ENCODE measurements at places on chromosomes 11 and 22.
A peak's percentile ranks its signal among the peaks of the same experiment; 100 is the strongest.

GRCh38 chr22:46084943-46085827 lies 65.1 kb upstream of the PPARA start:
- peak; percentile 84 for DNase-seq

DNA sequence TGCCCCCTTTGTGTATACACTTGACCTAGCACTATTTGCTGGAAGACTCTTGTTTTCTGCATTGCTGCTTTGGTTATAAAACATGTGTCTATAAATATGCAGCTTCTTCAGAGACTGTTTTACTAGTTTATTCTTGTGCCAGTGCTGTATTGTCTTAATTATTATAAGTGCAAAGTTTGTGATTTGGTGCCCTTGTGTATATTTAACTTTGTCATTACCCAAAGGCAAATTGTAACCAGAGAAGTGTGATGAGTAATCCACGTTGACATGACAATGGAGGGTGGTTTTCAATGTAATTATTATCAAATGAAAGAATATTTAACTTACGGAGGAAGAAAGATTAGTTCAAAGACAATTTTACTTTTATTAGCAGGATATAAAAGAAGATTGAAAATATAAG lies 75.0 kb upstream of the PRODH start:
- DNase-seq, result no peak

DNA sequence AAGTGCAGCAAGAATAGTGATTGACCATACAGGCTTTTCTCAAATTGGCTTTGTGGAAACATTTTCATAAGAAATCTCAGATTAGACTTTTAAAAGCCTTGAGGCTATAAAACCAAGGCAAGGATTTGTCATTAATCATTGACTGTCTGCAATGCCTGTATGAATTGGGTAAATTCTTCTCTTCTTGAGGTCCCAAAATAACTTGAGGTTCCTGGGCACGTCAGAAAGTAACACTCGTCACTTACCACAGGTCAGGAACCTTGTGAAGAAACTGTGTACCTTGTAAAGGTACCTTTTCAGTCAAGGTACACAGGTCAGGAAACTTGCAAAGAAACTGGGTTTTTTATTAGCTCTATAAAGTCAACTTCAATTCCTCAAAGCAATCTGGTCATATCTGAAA lies 43.3 kb upstream of the SORL1 start:
- DNase-seq, result no peak

GRCh38 chr11:110463153-110463552 lies 33.4 kb downstream of the FDX1 start:
- peak; percentile 10 for DNase-seq

DNA sequence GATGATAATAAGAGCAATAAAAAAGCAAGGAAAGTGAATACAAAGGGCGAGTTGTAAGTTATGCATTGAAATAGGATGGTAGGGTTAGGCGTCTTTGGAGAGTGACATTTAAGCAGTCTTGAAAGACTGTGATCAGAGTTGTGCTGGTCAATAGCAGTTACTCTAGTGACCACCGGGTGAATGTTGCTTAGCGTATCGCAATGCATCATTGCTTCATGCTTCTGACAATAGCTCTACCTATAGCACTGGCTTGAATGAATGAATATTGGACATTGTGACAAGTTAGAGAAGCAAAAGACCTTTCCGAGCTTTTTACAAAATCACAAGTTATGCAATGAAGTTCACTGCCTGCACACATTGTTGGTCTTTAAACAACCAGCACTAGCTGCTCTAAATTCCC lies 7.7 kb upstream of the OR8B12 start:
- no peak for DNase-seq

- no peak for DNase-seq
Observed at GRCh38 chr11:74739546-74740270, 8.5 kb upstream of the CHRDL2 start.

DNA sequence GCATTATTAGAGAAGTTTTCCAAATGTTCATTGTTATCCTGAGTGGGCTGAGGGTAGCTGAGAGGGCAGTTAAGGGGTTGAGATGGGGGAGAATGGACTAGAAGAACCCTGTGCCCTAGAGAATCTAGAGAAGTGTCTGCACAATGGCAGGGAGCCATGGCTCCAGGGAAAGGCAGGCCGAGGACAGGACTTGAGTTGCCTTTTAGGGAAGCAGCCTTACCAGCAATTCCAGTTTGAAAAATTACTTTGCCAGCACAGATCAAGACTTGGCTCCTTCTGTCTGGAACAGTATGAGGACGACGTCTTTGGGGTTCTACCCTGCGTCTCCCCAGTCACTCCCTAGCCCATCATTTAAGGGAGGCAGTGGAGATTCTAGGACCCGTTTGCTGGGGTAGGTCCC lies 25.7 kb upstream of the MICAL3 start:
- DNase-seq, result no peak

- DNase-seq, result no peak
Observed at GRCh38 chr22:46795140-46795539, 32.7 kb downstream of the TBC1D22A start.

DNA sequence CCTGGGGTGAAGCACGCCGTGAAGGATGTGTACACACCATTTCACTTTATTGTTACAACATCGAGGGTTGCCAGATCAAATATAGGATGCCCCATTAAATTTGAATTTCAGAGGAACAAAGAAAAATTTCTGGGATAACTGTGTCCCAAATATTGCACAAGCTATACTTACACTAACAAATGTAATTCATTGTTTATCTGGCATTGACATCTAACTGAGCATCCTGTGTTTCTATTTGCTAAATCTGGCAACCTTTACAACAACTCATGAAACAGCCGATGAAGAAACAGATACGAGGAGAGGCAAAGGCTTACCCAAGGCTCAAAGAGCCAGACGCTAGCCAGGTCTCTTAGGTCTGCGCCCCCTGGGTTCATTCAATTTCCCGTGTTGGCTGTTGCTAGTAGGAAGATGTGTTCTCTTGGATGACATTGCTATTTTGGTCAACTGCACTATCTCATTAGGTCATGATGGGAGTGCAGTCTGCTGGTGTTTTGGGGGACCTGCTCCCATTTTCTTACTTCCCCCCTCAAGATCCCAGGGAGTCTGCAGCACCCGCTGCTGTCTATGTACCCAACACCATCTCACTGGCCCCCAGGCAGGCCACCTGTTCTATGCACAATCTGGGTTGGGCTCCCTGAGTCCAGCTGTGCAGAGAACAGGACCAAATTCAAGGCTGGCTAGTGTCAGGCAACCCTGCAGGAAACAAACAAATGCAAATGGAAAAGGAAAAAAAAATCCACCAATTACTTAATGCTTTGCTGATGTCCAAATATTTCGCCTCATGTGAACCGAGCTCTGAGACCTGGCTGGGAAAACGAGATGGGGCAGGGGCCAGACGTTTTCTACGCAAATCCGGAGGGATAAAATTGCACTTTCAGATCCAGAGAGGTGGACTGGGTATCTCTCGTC lies 560.9 kb downstream of the MIAT start:
- no peak for DNase-seq

- DNase-seq, result no peak
Observed at GRCh38 chr11:68956142-68956541, 24.6 kb downstream of the MRGPRD start.

- no peak for DNase-seq
Observed at GRCh38 chr22:40595497-40596234, 40.9 kb downstream of the MRTFA start.

- DNase-seq, result no peak
Observed at GRCh38 chr22:25564979-25565677, 653 bp downstream of the GRK3 start.

GRCh38 chr22:32823024-32823730 lies 21.7 kb downstream of the TIMP3 start:
- DNase-seq, result no peak

GRCh38 chr22:21450320-21450831 lies 16.8 kb upstream of the TMEM191C start:
- no peak for DNase-seq

GRCh38 chr11:109123816-109124787 lies 297.9 kb upstream of the C11orf87 start:
- DNase-seq, result no peak

Measured in pulmonary artery endothelial cell (primary cell).